ENCODE measurements at places on chromosomes 2 and 18. TPM values are rescaled to one million over a fixed set of nuclear protein-coding genes. Genes with fewer than 3 reads are reported as not detected.

ASB18 gene
- not detected for total RNA-seq

PPP1CB gene
- 131 TPM for total RNA-seq

IL36A gene
- not detected for total RNA-seq

RAB11FIP5 gene
- 29.0 TPM for total RNA-seq

SLC4A5 gene
- total RNA-seq: 0.48 TPM

MARCO gene
- total RNA-seq: not detected

MRO gene
- total RNA-seq: not detected

MC5R gene
- total RNA-seq: not detected

NDUFAF7 gene
- 6.2 TPM for total RNA-seq

DHRS9 gene
- total RNA-seq: 0.65 TPM

NCKAP5 gene
- 2.2 TPM for total RNA-seq

MAP3K2 gene
- 20.2 TPM for total RNA-seq

CRYGD gene
- not detected for total RNA-seq

IL18RAP gene
- 0.26 TPM for total RNA-seq

RAB17 gene
- total RNA-seq: not detected

LIMS3 gene
- total RNA-seq: 0.48 TPM

ABCG5 gene
- not detected for total RNA-seq

SERPINB7 gene
- total RNA-seq: not detected

ARL5A gene
- total RNA-seq: 42.7 TPM

LRP2 gene
- total RNA-seq: not detected

L3MBTL4 gene
- 0.24 TPM for total RNA-seq

CFAP221 gene
- not detected for total RNA-seq

CREG2 gene
- 0.91 TPM for total RNA-seq

NMS gene
- total RNA-seq: not detected

NFE2L2 gene
- 57.9 TPM for total RNA-seq

HOXD1 gene
- not detected for total RNA-seq

COLEC11 gene
- 3.5 TPM for total RNA-seq

STPG4 gene
- total RNA-seq: not detected

MMADHC gene
- 137 TPM for total RNA-seq

DPP4 gene
- total RNA-seq: 13.3 TPM

DTNA gene
- 6.6 TPM for total RNA-seq

ATP6V1B1 gene
- 0.40 TPM for total RNA-seq

ACMSD gene
- total RNA-seq: not detected

DNER gene
- 4.8 TPM for total RNA-seq

TGFBRAP1 gene
- total RNA-seq: 12.2 TPM

SPR gene
- 12.8 TPM for total RNA-seq

PROC gene
- 0.13 TPM for total RNA-seq

GALR1 gene
- not detected for total RNA-seq

CFAP53 gene
- 0.39 TPM for total RNA-seq

CGREF1 gene
- total RNA-seq: 4.6 TPM

SLC39A6 gene
- 33.1 TPM for total RNA-seq
